ENCODE measurements at places on chromosomes 3 and 15. TPM values are rescaled to one million over a fixed set of nuclear protein-coding genes. Genes with fewer than 3 reads are reported as not detected.

The CACNA2D2 gene
- 27.5 TPM for polyA plus RNA-seq

GRCh38 chr3:118408431-118408830, 626.2 kb downstream of the IGSF11 start:
- no peak for DNase-seq

DNA sequence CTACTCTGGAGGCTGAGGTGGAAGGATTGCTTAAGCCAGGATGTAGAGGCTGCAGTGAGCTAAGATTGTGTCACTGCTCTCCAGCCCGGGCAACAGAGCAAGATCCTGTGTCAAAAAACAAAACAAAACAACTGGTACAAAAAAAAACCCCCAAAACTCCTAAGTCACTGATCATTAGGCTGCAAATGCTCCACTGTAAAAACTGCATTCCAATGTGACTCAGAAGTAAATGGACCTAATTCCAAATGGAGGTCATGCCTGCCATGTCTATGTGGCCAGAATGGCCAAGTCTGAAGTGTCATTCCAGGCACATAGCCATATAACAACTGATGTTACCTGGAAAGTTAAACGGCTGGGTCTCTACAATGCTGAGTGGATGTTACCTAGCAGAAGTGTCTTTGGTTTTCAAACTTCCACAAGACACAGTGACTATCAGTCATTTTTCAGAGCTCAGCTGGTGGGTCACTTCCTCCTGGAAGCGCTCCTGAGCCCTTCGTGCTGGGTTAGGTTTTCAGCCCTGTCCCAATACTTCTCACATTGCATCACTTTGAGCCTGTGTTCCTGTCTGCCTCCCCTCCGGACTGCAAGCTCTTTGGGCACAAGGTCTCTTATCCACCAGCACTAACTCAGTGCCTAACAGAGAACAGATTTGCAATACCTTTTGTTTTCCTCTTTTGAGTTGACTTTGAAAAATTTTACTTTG, 10.6 kb downstream of the FSTL1 start:
- DNase-seq: no peak

- DNase-seq: no peak
These were observed 21.2 kb downstream of the TMEM40 start for GRCh38 chr3:12737833-12738232.

- DNase-seq: no peak
These were observed 62.7 kb downstream of the ASTE1 start for GRCh38 chr3:130963878-130964277.

DNA sequence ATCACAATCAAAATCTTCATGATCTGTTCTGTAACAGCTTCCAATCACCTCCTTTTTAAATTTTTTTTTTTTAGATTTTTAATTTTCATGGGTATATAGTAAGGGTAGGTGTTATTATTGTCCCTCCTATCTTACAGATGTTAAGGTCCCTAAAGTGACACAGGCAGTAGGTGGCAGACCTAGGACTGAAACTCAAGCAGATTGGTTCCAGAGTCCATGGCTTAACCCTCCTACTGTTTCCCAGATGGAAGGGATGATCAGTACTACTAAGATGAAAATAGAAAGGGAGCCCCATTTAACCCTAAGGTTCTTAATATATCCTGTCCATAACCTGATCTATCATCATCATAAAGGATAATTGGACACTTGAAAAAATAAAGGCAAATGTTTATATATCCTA, 57.1 kb downstream of the CHAC1 start:
- no peak for DNase-seq

- DNase-seq: no peak
These were observed 19.9 kb downstream of the FYCO1 start for GRCh38 chr3:45975686-45976085.
